NCI-H1092 (cell line): ENCODE measurements at places on chromosomes 4 and X.
A peak's percentile ranks its signal among the peaks of the same experiment; 100 is the strongest.

DNA sequence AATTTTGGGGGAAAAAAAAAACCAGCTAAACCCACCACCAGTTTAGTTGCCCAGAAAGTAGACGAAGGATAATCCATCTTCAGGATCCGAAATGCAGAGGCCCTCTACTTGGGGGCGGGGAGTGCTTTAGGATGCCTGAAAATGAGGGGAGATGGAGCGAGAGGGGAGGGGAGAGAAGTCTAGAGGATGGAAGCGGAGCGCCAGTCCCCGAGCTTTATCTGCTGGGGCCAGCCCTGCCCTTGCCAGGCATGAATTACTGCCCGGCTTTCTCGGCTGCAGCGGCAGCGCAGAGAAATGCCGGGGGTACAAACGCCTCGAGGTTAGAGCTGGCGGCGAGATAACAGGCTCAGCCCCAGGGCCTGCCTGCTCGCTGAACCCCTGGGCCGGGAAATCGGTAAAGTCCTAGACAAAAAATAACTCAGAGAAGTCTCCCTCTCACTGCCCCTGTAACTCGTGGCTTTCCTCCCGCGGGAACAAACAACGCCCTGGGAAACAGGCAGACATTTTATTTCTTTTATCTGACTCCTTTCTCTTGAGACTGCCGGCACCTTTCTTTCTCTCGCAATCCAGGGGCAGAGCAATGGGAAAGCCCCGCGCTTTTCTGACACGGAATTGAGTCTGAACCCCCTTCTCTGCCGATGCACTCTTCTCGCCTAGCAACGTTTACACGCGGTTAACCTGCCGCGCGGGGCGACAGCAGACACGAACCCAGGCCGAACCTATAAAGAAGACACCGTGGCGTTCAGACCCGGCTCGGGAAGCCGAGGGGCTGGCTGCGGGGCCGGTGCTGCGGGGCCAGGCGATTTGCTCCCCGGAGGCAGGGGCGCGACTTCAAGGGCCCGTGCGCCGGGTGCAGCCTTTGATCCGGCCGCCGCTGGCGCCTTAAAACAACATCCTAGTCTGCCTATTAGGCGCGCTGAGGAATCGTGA lies 3.1 kb upstream of the MSX1 start:
- no peak for DNase-seq

DNA sequence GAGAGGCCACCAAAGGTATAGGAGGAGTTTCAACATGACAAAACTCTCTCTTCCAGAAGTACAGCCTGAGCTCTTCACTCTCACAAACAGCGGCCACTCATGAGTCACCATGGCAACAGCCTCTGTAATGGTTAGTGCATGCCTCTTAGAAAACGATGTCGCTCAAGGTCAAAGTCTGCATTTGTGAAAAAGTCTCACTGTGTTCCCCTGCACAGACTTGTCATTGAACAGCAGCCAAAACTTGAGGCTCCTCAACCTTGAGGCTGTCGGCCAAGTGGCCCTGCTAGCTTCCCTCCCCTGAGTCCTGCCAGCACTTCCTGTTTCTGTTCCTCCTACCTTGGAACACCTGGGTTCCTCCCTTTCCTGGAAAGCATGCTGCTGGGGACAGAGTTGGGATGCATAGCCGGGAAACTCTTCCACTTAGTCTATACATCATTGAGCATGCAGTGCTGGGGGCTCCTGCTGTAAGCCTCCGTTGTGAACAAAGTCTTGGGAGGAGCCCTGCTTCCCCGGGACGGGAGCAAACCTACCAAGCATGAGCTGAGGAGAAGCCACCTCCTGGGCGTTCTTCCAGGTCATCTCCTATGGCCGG lies 66.6 kb downstream of the ING2 start:
- DNase-seq, result peak; percentile 71

DNA sequence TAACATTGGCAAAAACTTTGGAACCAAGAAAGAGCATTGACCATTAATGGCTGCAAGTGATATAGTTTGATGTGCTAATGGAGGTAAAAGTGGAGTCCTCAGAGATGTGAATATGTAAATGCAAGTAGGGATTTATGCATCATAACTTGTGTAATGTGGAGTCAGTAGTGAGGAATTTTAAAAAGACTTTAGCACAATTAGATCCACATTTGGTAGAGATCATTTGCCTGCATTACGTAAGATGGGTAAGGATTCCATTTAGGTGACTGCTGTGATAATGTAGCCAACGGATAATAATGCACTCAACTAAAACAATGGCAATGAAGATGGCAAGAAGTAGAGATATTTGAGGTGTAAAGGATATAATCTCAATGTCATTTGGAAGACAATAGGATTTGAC lies 1128.4 kb downstream of the ADGRL3 start:
- DNase-seq, result no peak

GRCh38 chr4:185640811-185641675 lies 105.7 kb upstream of the PDLIM3 start:
- peak; percentile 62 for DNase-seq

- peak; percentile 45 for DNase-seq
Observed at GRCh38 chrX:147912093-147912801, 528 bp downstream of the FMR1 start.

DNA sequence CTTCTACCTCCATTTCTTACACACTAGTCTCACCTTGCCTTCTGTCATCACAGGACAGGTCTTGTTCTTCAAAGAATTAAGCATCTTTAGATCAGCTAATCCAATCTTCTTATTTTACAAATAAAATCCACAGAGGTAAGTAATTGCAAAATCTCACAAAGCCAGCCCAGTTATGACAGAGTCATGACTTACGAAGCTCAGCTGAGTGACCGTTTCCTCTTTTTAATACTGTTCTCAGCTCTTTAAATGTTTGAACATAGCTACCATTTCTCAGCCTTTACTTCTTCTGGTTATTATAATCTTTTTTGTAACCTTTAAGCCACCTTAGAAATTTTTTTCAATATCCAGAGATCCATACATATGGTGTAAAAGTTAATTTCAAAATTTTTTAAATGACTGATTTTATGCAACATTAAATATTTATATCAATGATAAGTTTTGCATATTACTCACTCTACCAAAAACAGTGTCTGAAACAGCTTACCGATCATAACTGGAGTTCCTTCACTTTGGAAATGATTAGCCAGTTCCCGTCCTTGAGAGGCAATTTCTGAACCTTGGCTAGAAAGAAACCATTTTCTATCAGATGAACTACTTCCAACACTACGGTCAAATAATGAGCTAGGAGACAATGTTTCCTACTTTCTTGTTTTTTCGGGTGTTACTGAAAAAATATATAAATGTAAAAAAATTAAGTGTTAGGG lies 8.8 kb downstream of the ANKRD37 start:
- DNase-seq, result no peak

DNA sequence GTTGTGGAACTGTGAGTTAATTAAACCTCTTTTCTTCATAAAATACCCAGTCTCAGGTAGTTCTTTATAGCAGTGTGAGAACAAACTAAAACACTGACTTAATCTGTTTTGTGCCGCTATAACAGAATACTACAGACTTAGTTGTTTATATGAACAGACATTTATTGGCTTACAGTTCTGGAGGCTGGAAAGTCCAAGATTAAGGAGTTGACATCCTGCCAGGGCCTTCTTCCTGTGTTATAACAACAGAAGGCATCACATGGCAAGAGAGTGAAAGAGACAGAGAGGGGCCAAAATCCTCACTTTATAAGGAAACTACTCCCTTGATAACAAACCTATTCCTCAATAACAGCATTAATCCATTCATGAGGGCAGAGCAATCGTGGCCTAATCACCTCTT lies 42.5 kb upstream of the KCNIP4 start:
- DNase-seq, result no peak

GRCh38 chr4:95469617-95470016 lies 79.2 kb downstream of the UNC5C start:
- no peak for DNase-seq

DNA sequence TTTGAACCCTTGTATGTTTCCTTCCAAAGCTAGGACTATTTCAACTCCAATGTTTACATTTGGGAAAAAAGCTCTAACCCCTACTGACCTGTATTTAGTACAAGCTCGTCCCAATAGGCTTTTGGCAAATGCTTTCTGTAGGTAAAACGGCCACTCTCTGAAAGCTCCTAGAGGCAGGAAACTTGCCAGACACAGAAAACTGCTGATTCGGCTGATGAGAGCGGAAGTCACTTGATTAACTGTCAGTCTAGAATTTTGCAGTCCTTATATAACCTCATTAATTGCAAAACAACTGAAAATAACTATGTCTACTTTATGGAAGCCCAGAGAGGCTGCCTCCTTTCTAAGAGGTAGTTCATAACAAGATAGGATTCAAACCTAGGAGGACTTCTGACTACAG lies 108.1 kb downstream of the TSPAN7 start:
- no peak for DNase-seq

GRCh38 chr4:83606460-83606859 lies 70.6 kb downstream of the GPAT3 start:
- DNase-seq, result no peak

GRCh38 chr4:86977621-86978184 lies 42.9 kb downstream of the AFF1 start:
- DNase-seq, result no peak

GRCh38 chr4:85717847-85718246 lies 242.9 kb downstream of the ARHGAP24 start:
- no peak for DNase-seq

DNA sequence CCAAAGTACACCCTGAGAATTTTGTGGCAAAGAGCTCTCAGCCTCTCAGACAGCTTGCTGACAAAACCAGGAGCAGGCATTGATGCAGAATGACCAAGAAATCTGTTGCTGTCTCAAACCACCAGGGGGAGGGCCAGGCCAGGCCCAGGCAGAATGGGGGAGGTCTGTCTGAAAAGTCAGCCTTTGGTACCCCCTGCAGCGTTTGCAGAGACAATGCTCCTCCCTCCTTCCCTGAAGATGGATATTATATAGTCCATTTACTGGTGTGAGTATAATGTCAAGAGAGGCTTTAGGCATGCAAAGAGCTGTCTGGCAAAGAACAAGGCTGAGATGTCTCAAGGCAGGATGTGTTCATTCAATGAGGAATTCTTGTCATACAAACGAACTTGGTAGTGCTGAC lies 52.9 kb upstream of the TRPC5OS start:
- DNase-seq, result no peak

GRCh38 chr4:109690690-109691410 lies 12.4 kb downstream of the CASP6 start:
- DNase-seq, result no peak

DNA sequence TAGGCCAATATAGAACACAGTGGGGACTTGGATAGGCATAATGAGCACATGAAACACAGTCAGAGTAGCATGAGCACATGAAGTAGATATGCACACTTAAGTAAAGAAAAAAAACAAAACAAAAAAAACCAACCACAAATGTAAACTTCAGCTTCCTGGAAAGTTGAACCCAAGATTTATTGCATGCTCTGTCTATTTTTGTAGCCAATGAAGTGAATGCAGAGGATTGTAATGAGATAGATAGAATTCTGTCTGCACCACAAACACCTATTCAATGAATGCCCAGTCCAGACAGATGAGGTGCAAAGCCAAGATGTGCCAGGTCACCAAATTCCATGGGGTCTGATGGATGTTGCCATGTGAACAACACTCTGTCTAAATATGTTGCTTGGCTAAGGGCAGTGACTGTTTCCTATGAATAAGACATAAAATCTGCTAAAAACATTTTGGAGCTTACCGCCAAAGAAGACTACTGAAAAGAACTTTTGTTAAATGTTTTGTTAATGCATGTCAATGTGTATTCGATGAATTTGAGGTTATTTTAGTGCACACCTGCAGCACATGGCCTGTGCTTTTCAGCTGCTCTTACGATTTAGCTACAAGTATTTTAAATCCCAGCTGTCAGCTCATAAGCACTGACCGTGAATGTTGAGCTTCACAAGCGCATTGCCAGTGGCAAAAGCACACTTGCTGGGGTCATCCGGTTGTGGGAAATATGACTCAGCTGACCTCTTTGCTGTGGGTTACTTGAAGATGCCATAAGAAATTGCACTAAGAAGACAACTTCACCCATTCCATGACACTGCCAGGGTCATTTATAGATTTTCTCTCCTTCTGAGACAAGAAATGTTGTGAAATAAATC lies 374.8 kb upstream of the GNPDA2 start:
- no peak for DNase-seq

DNA sequence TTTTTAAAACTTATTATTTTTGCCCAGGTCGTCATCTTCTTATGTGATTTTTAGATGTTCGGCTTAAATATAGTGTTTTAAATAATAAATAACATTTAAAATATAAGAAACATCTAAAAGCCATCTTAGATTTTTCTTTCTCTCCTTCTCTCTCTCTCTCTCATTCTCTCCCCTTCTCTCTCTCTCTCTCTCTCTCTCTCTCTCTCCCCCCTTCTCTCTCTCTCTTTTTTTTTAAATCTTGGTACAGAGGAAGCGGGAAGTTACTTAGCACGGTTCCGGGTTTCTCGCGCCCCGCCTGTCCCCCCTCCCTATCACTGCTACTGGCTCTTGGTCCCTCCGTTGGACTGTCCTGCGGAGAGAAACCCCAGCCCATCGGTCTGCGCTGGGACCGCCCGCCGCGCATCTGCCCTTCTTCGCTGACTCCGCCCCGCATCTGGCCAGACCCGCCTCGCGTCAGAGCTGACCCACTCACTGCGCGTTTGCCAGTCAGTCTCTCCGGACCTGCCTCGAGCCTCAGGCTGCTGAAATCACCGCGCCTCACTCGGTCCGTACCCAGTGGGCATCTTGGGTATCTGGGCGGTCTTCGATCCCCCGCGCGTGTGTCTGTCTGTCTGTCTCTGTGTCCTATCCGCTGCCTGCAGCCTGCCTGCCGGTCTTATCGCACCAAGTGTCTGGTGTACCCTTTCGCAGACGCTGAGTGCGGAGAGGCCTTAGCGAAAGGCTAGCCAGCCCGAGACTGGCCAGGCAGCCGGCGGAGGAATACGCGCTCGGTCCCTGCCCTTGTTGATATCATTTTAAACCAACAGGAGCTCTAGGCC lies at the start of gene PABPC5:
PABPC5 (plus strand) TSS at position 489 of the 818 bp plus-strand sequence. CDS start 739 bp downstream, outside the sequence.
- DNase-seq, result no peak

DNA sequence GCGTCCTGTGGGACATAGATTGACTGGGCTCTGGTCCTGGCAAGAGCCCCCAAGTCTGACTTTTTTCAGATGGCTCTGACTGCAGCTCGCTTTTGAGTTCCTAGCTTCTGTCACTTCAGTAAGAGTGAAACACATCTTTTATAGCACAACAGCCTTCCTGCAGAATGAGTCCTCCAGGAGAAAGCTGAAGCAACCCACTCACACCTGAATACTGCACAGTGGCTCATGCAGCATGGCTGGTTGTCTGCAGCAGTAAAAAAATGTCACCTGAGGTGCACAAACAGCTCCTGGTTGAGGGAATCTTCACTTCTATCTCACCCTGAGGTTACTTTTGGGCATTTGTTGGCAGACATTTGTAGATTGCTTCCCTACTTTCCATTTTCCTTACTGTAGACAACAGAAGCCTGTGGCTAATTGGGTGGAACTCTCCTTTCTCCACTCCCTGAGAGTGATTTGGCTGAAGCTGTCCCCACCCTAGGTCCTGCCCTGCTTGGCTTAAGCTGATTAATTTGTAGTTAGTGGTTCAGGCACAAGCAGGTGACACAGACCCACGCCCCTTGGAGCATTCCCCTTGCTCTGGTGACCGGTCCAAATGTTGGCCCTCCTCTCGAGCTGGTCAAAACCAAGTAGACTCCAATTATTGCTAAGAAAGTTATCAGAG lies 99.7 kb downstream of the NPNT start:
- no peak for DNase-seq
